ENCODE measurements at places on chromosomes 2 and 18.

DNA sequence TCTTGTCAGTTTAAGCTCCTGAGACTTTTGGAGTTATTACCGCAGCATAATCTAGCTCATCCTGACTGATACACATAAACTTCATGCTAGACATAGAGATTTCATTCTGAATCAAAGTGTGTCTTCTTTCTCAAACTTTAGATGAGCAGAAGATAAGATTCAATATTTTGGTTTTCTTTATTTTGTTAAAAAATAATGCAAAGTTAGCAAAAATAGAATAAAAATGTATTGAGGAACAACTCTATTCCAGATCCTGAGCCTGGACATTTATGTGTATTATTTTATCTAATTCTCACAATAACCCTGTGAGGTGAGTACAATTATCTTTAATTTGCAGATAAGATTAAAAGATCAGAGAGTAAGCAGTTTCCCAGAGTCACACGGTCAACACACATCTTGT lies 38.4 kb downstream of the KLHL14 start:
- DNase-seq = no peak

DNA sequence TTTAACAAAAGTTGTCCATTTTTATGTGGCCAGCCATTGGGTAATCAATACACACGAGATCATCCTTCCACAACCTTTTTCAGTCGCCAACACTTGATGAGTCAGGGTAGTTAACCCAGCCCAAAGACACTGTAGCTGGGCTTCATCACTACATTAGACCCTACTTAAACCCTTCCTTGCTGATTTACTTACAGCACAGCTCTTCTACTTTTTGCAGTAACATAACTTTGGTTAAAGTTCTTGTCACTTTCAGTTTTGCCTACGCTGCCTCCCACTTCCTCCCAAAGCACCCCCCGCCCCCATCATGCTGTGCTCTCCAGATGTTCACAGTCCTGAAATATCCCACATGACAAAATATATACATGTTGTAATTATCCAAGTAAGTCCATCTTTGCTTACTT lies 103.6 kb downstream of the CDK15 start:
- no peak for DNase-seq

DNA sequence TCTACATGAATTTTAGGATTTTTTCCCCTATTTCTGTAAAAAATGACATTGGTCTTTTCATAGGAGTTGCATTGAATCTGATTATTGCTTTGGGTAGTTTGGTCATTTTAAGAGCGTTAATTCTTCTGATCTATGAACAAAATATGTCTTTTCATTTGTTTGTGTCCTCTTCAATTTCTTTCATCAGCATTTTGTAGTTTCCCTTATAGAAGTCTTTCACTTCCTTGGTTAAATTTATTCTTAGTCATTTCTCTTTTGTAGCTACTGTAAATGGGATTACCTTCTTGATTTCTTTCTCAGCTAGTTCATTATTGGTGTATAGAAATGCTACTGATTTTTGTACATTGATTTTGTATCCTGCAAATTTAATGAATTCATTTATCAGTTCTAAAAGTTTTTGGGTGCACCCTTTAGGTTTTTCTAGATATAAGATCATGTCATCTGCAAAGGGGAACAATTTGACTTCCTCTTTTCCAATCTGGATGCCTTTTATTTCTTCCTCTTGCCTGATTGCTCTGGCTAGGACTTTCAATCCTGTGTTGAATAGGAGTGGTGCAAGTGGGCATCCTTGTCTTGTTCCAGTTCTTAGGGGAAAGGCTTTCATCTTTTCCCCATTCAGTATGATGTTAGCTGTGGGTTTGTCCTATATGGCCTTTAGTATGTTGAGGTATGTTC lies 36.6 kb upstream of the AAK1 start:
- DNase-seq = no peak

DNA sequence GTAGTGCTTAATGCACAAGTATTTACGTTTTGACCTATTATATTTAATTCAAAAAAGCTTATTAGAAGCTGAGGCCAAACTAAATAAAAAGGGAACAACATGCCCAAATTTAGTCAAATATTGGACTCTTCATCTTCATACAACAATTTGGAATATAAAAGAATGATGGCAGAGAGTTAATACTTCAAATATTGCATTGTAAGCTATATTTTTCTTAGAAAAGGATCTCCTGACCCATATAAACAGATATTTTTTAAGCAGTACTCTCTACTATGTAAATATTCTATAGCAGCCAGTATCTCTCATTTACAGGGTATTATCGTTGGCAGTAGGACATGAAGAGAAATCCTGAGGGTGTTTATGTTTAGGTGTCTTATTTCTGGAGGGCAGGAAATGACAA lies 531.2 kb downstream of the NYAP2 start:
- DNase-seq = no peak

- DNase-seq = no peak
These were observed 9.2 kb downstream of the LGALSL start for GRCh38 chr2:64462940-64463700.
